Pulmonary artery endothelial cell (primary cell): ENCODE measurements at places on chromosomes 3 and 15. TPM values are rescaled to one million over a fixed set of nuclear protein-coding genes. Genes with fewer than 3 reads are reported as not detected.

DNA sequence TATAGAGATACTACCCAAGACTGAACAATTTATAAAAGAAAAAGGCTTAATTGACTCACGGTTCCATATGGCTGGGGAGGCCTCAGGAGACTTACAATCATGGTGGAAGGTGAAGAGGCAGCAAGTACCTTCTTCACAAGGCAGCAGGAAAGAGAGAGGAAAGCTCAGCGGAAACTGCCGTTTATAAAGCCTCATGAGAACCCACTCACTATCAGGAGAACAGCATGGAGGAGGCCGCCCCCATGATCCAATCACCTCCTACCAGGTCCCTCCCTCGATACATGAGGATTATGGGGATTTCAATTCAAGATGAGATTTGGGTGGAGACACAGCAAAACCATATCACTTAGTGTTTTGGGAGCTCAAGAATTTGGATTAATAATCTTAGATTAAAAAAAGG lies 240.2 kb downstream of the UACA start:
- DNase-seq: no peak

Gene CYP19A1
- not detected in 2 replicates for total RNA-seq

Gene SKOR1
- total RNA-seq: 0.07 TPM in 2 replicates

Gene MAP2K1
- 62.7 and 67.5 TPM in 2 replicates for total RNA-seq
